Neural cell (in vitro differentiated cells): ENCODE measurements at places on chromosomes 5 and 9. TPM values are rescaled to one million over a fixed set of nuclear protein-coding genes. Genes with fewer than 3 reads are reported as not detected.

LCN2 gene
- polyA plus RNA-seq = not detected in 2 replicates

DRD1 gene
- polyA plus RNA-seq = 0.33 and 0.72 TPM in 2 replicates

BTNL8 gene
- polyA plus RNA-seq = not detected in 2 replicates

CCDC183 gene
- polyA plus RNA-seq = 5.5 and 8.8 TPM in 2 replicates

SPAG8 gene
- 2.9 and 4.2 TPM in 2 replicates for polyA plus RNA-seq

FAM200C gene
- 21.6 and 22.6 TPM in 2 replicates for polyA plus RNA-seq
